ENCODE measurements at places on chromosomes 3 and 15.

GRCh38 chr3:88509582-88509981, 359.8 kb downstream of the C3orf38 start:
- DNase-seq, result no peak

DNA sequence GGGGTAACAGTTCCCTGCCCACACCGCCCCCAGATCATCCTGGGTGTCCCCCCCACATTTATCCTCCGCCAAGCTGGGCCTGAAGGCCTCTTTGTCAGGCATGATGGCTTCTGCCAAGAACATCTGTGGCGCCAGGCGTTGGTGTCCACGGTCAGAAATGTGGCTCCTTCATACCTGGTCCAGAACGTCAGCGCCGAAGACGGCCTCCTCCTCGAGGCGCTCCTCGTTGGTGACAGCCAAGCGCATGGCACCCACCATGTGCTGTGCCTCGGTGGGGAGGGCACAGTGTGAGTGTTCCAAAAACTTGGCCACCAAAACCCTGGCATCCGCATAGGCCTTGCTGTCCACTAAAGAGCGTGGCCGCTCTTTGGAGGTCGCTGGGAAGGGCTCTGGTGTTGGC, 146.5 kb downstream of the NSMCE3 start:
- DNase-seq, result no peak

DNA sequence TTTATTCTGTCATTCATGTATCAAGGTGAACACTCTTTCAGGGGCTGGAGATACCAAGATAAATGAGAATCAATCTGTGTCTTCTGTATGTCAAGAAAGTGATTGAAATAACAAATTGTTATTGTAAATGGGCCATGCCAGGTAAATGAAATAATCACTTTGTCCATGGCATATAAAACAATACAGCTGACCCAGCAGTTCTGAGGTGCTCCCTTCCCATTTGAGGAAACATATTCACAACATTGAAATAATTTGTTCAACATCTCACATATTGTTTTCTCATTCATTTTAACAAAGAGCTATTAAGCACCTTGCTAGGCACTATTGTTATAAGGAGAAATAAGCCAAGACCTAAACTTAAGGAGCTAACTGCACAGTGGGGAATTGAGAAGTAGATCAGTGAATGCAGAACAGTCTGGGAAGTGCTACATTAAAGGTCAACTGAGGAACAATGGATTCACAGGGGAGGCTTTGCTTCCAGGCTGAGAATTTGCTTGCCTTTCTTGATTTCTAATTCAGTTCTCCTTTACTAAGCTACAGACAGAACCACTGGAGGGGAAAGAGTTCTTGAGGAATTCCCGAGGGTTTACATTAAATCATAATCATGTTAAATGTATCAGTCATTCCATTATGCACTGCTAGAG, 806.3 kb upstream of the ARPP21 start:
- no peak for DNase-seq

GRCh38 chr3:157618075-157618760, 115.0 kb upstream of the VEPH1 start:
- DNase-seq, result no peak

DNA sequence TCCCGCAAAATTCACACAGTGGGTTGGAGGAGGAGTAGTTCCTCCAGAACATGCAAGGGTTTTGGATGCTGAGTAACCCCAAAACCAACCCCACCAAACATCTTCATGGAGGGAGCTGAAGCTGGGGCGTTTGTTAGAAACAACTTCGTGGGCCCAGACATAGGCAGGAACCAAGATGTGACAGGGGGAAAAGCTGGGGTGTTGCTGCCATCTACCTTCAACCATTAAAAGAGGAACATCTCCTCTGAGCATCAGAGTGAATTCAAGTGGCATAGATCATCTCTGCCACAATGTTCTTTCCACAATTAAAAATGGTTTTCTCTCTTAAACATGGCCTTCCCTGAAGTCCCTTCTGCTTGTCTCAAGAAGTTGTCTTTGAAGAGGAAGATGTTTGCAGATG, 20.5 kb downstream of the SIDT1 start:
- DNase-seq, result no peak

- no peak for DNase-seq
These were observed 59.8 kb downstream of the GLDN start for GRCh38 chr15:51401051-51401780.

DNA sequence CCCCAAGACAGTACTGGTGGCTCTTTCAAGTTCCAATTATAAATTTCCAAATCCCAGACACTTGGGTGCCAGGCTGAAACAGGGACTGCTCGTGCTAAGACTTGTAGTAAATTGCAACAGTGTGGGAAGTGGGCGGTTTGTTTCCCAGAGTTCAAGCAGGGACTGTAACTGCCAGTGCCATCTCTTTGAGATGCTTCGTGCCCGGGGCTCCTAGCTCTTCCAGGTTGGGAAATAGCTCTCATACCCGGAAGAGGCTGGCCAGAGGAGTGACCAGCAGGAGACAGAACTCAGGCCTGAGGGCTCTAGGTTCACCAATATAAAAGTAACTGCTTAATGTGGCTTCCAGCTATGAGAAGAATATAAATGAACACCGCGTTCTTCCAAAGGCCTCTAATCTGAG, 54.0 kb upstream of the NEO1 start:
- no peak for DNase-seq

- no peak for DNase-seq
These were observed 45.1 kb upstream of the NANOGP8 start for GRCh38 chr15:35130245-35130644.
